IMR-90 (cell line): ENCODE measurements at places on chromosomes 1 and 21. TPM values are rescaled to one million over a fixed set of nuclear protein-coding genes. Genes with fewer than 3 reads are reported as not detected.

Gene MIXL1
- not detected in 2 replicates for polyA plus RNA-seq

Gene LEFTY2
- not detected in 2 replicates for polyA plus RNA-seq

Gene EPHA10
- polyA plus RNA-seq: not detected in 2 replicates

Gene PLPP3
- polyA plus RNA-seq: 49.9 and 52.1 TPM in 2 replicates

Gene CACNA1S
- not detected in 2 replicates for polyA plus RNA-seq

Gene SPAG17
- 0.10 TPM in 1 of 2 replicates, not detected in the other for polyA plus RNA-seq

Gene TCHH
- polyA plus RNA-seq: not detected in 2 replicates

Gene OR14K1
- polyA plus RNA-seq: not detected in 2 replicates

DNA sequence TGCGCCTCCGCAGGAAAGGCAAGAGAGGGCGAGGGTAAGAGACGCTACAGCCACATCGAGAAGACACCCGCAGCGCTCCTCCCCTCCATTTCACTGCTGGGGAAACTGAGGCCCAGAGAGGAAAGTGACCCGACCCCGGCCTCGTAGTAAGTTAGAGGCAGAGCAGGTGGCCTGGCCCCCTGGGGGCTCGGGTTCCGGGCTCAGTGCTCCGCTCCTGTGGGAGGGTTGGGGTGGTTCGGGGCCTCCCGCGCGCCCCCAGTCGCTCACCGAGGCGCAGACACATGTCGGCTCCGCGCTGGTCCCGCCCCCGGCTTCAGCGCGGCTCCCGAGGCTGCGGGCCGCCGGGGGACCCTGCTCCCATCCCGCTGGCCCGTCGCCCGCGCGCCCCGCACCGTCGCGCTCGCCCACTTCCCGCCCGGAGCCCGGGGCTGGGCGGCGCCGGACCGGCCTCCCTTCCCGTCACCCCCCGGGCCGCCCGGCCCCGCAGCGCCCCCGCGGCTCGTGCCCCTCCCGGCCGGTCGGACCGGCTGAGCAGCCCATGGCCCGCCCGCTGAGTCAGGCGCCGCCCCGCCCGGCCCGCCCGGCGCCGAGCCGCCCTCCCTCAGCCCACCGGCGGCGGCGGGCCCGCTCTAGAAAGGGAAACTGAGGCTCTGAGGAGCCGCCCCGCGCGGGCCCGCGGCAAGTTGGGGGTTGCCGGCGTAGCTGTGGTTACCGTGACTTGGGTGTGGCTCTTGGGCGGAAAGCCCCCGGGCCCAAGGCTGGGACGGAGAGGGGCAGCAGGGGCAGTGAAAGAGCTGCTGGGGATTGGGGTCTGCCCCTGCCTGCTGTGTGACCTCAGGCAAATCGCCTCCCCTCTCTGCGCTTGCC, at the start of gene TMEM54:
Gene TMEM54 (minus strand): TSS at position 434 of the 867 bp plus-strand sequence. CDS start 151 bp downstream, at position 283.
- DNase-seq: peak; percentile 15

DNA sequence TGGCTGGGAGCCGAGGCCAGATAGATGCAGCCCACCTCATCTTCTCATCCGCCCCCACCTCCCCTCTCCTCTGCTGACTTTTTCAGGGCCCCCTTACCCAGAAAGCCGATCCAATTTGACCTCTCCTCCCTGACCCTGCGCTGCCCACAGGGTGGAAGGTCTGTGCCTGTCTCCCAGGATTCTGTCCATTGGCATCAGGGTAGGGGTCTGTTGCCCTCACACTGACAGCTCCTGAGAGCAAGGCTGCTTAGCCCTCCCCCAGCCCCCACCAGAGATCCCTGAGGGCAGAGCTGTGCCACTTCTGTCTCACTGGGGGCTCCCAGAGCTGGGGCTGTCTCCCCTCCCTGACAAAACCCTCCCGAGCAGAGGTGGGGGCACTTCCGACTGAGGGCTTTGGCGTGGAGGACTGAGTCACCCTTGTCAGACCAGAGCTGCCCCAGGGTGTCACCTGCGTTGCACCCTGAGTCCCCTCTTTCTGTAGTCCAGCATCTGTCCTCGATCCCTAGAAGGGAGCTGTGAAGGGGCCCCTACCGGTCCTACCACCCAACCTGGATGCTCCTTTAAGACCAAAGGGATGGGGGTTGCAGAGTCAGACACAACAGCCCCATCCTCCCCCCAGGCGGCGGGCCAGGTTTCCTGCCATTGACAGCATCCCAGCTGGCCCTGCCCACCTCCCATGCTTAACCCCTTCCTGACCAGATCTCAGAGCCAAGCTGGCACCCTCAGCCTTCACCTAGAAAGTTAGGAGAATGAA, 2.4 kb upstream of the FAM110D start:
- no peak for DNase-seq

DNA sequence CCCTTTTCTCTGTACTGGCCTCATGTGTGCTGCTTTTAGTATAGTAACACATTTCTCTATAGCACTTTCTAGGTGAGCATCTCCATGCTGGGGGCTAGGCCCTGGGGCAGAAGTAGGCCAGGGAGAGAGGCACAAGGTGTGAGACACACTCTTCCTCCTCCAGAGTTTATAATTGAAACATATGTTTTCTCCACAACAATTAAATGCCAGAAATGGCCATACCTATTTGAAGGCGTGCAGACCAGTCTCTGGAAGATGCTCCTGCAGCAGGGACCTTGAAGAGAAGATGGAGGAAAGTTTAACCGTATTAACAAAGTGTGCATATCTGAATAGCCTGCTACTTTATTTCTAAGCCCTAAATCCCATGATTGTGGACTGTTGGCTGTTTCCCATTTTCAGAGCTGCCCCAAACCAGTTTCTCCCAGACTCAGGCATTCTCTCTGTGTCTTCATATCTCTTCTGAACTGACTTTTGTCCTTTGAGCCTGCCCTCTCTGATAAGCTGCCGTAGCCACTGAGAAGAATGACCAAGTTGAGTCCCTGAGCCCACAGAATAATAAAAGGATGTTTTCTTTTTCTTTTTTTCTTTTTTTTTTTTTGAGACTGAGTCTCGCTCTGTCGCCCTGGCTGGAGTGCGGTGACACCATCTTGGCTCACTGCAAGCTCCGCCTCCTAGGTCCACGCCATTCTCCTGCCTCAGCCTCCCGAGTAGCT, 81.3 kb downstream of the LRRC8D start:
- no peak for DNase-seq

- DNase-seq: peak; percentile 14
Measured at GRCh38 chr1:181423301-181423918, 59.9 kb upstream of the CACNA1E start.

DNA sequence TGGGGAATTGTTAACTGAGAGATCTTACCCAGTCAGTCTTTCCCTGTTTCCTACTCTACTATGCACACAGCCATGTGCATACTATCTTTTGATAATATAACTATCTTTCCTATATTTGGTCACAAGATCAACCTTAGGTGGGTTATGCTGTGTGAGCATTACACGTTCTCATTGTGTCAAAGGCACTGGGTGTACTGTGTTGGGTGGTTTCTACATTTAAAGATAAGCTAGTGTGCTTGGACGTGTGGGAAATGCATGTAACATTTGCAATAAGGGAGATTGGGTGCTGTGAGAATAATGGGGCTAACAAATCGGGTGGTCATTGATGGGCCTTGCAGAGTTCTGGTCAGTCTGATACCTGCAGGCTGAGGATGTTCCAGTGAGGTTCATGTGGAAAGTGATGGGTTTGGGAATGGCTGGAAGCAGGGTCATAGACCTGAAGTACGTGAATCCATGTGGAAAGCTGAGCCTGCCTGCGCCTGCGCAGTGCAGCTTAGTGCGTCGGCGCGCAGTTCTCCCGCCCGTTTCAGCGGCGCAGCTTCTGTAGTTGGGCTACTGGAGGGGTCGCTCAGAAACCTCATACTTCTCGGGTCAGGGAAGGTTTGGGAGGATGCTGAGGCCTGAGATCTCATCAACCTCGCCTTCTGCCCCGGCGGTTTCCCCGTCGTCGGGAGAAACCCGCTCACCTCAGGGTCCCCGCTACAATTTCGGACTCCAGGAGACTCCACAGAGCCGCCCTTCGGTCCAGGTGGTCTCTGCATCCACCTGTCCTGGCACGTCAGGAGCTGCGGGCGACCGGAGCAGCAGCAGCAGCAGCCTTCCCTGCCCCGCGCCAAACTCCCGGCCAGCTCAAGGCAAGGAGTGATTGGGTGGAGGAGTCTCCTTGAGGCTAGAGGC, at the start of gene MSH4:
Gene MSH4 (plus strand): TSS at position 507 of the 897 bp plus-strand sequence. CDS start 104 bp downstream, at position 611.
- no peak for DNase-seq

DNA sequence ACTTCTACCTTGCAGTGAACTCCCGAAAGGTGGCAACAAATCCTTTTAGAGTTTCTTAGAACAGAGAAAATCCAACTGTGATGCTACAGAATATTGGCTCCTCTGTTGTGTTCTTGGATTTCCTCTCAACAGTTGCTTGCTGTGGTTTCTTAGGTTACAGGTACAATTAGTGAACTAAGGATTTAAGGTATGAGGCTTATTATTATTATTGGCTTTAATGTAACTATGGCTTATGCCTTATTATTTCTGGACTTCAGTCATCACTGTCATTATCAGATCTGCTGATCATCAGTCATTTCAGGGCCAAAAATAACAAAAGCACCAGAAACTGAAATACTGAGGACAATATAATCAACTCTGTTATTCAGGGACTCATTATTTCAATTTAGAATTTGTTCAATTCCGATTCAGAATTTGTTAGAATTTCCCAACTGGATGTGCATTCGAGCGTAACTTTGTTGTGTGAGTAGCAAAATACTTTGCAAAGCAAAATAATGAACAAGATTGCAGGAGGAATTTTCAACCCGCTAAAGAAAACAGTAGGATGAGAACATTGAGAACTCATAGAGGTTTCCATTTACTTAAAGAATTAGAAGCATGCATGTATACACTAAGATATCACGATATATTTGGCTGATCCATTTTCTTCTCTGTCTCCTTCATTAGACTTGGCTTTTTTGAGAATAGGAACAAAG, 65.5 kb upstream of the AK4 start:
- DNase-seq: no peak

DNA sequence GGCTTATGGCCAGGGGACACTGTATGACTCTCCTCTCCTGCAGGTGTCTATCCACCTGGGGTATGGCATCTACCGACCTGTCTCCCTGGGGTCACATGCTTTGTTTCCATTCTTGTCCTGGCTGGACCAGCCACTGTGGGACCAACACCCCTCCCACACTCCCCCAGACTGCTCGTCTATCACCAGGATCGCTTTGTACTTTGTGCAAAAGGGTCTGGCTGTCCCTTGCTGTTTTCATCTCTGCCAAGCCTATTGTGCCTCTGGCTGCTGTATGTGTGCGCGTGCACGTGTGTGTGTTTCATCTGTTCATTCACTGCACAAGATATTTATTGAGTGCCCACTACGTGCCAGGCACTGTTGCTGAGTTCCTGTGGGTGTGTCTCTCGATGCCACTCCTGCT, 25.5 kb downstream of the ETNK2 start:
- DNase-seq: no peak

DNA sequence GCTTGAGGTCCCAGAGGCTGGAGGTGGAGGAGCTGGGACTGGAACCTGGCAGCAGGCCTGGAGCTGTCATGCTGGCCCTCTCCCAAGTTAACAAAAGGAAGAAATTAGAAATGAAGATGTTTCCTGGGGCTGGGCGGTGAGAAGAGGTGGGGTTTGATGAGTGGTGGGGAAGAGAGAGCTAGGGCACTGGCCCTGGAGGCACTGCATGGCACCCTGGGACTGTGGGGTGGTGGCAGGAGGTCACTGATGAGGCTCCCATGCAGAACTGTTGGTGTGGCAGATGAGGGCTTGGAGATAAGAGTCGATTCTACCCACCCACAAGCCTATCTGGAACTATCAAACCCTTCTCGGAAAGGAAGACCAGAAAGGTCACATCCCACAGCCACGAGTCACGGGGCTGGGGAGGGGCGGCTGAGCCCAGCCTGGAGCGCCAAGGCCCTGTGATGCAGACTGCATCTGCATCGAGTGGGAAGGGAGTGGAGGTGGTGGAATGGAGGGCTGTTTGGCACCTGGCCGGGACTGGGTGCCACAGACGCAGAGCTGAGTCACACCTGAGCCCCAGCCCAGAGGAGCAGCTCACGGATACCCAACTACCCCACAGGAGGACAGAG, 29.4 kb downstream of the MRPL37 start:
- peak; percentile 72 for DNase-seq
